ENCODE measurements at places on chromosomes 2 and 18.

GRCh38 chr2:152565884-152566727, 151.2 kb downstream of the PRPF40A start:
- no peak for DNase-seq

DNA sequence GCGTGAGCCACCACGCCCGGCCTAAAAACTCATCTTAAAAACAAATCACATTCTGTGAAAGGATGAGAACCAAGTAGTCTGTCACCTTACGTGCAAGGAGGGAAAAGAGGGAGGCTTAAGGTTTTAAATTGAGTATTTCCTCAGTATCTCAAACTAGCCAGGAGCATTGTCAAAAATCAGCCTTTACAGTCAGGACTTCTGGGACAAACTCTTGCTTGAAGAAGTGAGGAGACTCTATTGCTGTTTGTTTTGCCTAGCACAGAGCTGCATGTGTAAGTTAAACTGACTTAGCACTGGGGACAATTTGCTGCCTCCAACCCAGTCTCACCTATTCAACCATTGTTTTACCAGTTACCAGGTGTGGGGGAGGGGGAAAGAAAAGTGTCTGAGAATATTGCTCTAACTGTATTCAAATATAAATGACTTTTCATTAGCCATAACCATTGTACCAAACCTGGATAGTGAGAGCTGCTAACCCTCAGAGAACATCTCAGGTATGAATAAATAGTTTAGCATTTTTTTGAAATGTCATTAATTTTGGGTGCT, 3.6 kb downstream of the INO80D start:
- DNase-seq = no peak

DNA sequence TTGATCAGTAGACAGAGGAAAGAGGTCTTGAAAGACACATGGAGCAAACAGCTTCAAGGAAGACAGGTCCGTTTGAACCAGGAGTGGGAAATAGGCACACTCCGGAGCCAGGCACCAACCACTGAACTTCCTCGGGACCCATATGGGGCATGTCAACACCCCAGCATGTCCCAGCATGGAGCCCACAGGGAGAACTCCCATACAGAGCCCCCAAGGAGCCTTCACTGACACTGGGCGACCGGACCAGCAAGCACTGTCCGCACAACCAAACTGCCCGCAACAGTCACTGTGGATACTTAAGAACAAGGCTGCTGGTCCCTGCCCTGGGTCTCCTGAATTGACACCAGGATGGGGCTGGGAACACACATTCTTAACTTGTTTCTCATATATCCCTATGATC, 286.2 kb upstream of the SALL3 start:
- DNase-seq = no peak

- peak; percentile 12 for DNase-seq
Measured at GRCh38 chr18:39660141-39660540, 2094.5 kb upstream of the CELF4 start.

DNA sequence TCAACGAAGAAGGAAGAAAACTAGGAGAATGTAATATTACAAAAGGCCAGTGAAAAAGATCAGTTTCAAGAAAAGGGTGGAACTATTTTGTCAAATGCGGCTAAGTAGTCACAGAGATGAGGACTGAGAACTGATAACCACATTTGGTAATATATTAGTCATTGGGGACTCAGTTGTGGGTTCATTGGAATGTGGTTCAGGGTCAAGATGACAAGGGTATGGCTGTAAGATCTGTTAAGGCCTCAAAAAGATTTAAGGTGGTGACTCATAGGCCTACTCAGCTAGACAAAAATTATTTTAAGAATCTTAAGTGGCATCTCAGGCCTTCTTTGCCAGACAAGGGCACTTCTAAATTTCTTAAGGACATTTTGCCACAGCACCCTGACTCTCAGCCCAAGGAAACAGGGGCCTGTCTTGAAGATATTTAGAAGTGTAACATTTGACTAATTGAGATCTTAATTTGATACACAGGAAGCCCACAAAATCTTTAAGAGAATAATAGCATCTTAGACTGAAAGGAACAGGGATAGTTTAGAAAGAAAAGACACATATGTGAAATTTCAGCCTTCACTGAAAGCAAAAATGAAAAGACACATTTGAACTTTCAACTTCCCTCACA, 81.3 kb downstream of the STRADB start:
- peak; percentile 94 for DNase-seq

GRCh38 chr18:56423626-56424025, 214.8 kb downstream of the TXNL1 start:
- no peak for DNase-seq

- DNase-seq = peak; percentile 75
Measured at GRCh38 chr2:176536439-176537133, 267.3 kb downstream of the MTX2 start.

GRCh38 chr2:210092791-210093190, 78.4 kb downstream of the KANSL1L start:
- DNase-seq = no peak

DNA sequence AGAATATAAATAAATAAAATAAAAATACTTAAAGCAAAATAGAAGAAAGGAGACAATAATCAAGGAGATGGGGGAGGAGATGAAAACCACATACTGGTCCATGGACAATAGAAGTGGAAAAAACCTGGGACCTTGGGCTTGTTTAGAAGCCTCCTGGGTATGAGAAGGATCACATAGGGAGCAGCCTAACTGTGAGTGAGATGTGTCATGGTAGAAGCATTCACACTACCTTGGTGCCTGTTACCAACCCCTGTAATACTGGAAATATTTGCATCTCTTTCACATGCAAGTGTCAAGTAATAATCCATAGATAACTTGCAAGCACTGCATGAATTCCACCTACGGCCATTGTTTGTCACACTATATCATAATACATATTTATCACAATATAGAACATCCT, 23.2 kb upstream of the RNF103 start:
- no peak for DNase-seq

DNA sequence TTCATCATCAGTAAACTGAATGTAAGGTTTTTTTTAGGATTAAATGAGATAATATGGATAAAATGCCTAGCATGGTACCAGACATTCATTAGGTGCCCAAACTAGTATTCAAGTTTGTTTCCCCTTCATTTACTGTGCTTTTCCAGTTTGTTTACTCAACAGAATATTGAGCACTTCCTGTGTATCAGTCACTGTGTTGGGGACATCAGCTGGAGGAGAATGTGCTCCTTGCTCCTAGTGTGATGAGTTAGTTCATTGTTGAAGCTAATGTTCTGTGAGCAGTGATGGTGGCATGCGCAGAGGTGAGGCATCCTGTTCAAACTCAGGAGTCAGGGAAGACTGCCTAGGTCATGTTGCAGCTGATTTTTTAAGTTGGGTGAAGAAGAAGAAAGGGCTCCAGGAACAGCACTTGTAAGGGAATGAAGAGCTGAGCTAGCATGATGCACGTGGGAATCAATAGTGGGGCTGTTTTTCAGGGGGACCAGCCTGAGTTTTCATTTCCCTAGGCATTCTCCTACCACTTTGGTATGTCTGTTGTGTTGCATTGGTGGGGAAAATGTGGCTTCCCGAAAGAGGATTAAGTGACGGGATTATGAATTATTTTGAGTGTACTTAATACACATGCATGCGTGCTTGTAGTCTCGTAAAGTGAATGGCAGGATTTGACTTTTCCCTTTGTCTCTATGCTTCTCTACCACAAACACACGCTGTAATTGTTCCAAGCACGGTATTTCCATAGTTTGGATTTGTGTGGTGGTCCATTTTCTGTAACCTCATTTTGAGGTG, 23.7 kb downstream of the TTLL4 start:
- no peak for DNase-seq

DNA sequence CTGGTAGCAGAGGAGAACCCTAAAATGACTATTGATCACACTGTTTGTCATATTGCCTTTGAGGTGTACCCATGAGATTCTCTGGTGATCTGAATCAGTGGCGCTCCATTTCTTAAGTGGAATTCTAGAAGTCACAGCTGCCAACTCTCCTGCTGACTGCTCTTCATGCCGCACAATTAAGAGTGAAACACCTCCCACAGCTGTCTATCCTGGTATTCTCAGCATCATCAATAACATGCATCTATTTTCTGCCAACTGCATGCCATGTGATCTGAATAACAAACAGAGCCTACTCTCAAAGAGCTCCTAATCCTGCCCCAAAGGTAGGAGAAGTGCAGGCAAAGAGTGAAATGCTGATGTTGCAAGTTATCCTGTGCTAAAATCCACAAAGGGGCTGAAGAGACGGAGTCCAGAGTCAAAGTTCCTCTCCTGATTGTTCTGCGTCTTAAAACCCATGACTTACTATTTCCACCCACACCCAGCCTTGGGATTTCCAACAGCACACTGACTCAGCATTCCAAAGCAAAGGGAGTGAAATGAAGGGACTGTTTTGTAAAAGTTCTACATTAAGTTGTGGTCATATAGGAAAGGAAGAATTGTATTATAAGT, 13.7 kb upstream of the DAPL1 start:
- DNase-seq = peak; percentile 82

DNA sequence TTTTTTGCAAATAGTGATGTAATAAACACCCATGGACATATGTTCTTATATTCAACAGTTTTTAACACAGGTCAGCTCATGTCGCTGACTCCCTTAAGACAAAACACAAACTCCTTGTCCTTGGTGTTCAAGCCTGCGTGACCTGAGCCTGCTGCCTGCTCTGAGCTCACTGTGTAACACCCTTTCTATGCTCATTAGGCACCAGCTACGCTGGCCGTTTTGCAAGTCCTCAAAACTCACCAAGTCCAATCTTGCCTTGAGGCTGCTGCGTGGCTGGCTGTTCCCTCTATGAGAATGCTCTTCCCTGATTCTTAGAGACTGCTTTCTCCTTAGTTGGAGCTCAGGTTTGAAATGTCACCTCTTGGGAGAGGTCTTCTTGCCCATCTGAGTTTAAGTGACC, 100.5 kb upstream of the GLI2 start:
- no peak for DNase-seq

DNA sequence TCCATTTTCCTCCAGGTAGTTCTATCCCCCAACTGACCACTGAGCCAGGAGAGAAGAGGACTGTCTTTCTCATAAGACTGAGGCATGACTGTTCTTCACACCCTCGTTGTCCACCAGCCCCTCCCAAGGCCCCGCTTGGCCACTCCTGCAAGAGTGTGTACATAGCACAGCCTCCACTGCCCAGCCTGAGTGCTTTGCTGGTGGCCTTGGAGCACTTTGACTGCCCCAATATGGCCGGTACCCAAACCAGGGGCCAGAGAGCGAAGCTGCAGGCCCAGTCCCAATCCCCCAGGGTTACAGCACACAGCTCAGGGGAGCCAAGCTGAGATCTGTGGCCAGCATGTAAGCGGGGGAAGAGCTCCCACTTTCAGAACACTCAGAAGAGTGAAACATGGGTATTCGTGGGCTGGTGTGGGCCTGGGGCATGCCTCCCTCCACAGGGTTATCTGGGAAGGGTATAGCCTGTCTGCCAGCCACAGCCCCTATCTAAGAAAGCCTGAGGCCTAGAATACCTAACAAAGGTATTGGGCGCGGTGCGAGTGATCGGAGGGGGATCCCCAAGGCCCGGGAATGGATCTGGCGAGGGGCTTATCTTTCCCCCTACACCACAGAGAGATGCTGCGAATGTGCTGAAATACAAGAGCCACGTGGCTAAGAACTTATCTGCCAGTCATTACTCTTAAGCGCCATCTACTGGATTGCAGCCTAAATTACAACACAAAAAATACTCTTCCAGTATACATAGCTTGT, 163.8 kb downstream of the WDPCP start:
- DNase-seq = peak; percentile 26

- no peak for DNase-seq
Measured at GRCh38 chr2:15780912-15781574, 159.3 kb upstream of the MYCN start.

All from fibroblast of upper back skin (primary cell).